ACHN (cell line): ENCODE measurements at places on chromosomes 16 and 17.

DNA sequence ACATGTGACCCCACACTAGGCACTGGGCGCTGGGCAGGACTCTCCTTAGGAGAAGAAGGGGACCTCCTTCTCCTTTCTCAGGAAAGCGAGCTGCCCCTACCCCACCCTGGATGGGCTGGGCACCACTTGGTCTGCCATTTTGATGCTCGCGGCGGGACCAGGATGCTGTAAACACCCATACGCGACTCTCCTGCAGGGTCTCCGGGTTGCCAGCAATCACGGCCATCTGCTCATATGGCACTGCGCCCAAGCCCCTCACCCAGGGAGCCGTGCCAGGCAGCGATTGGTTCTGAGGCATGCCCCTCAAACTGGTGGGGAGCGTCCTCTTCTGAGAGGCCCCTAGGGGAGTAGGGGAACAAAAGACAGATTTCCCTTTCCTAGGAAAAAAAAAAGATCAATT, 99.0 kb downstream of the C16orf78 start:
- DNase-seq: no peak

GRCh38 chr16:11350921-11351335, 5.7 kb downstream of the RMI2 start:
- no peak for DNase-seq

- DNase-seq: peak; percentile 91
These were observed 12.8 kb downstream of the CRYM start for GRCh38 chr16:21265104-21265837.

GRCh38 chr17:78305801-78306200, 54.1 kb downstream of the SOCS3 start:
- DNase-seq: no peak

DNA sequence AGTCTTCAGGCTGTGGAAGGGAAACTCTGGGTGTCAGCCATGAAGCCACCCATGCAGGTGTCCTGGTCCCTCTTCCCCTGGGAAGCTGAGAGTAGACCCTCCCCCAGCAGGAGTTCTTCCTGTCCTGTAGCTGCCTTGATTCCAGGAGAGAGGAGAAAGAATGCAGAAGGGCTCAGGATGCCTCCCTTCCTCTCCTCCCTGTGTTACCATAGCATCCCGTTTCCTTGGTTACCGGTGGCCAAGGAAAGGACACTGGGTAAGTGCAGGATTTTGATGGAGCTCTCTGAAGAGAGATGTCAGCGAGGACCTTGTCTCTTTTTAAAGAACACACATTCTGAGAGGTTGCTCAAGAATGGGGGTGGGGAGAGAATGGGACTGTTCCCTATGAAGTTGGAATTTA, 304.1 kb upstream of the N4BP1 start:
- no peak for DNase-seq

DNA sequence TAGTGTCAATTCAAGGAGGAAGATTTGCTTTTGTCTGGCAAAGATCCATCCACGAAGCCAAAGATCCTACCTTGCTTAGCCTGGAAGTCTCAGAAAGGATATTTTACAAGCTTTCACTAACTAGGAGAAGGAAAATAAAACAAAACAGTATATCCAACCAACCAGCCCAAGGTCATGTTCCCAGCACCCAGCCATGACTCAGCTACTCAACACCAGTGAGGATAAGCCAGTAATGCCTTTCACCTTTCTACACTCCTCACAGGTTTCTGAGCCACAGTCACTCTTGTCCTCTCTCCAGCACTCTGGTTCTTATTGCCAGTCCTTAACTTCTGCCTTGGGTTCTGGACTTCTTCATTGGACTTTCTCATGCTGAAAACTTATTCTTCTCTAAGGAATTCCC, 116.2 kb downstream of the CDH11 start:
- DNase-seq: no peak

DNA sequence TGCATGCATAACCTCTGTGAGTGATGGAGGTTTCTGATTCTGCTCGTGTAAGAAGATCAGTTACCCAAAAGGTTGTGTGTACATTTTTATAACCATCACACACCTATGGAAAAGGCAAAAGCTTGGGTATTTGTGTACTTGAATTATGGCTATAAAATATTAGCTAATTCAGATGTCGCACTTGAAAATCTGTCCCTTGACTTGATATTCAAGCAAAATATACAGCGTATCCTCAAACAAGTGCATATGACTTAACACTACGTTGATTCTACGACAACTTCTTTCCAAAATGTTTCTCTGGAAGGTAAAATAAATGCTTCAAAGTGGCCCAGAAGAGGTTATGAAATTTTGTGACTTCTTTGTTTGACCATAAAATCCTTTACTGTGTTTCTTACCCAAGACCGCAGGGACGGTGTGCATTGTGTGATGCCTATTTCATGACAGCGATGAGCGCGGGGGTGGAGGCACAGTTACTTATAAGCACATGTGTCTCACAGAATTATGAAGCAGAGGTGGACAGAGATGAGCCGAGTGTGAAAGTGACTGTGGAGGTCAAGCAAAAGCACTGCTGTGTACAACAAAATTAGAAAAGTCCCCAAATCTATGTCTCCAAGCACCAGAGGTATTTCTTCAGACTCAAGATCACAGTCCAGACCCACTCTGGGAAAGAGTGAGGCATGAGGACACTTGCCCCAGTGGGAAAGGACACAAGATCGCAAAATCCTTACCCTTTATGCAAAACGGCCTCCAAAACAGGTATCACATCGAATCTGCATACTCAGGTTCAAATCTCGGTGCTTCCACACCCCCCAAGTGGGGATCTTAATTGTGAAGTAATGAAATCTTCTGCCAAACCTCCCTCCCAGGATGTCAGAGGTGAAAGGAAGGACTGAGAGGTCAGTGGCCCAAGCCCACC, 4.1 kb upstream of the HOXB9 start:
- no peak for DNase-seq

DNA sequence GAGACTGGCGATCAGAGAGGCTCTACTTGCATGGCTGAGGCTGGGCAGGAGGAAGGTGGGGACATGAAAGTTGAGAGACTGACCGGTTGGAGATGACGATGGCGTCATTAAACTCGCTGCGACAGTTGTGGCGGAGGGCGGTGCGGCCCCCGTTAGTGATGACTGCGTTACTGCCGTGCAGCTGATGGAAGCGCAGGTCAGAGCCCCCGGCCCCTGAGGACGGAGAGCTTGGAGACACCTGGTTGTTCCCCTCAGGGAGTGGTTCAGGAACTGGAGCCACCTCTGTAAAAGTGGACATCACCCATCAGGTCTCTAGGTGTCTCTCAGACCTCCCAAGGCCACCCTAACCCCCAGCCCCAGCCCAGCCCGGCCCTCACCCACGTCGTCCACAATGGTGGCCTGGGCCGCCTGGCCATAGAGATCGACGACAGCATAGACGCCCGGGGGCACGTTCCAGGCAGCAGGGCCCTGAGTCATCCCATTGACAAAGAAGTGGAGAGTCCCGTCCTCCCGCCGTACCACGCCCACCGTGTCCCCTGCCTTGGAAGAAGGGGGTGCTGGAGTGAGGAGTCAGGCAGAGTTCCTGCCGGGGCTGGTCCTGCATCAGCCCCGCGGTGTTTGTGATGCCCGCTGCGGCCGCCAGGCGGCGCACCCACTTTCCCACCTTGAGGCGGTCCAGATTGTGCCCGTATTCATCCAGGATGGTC, 5.3 kb downstream of the NEURL4 start:
- DNase-seq: no peak

GRCh38 chr17:54900457-54901229, at the start of gene TOM1L1:
TOM1L1 (plus strand) TSS chr17:54900852; CDS start chr17:54900866, 14 bp downstream.
- DNase-seq: peak; percentile 93

DNA sequence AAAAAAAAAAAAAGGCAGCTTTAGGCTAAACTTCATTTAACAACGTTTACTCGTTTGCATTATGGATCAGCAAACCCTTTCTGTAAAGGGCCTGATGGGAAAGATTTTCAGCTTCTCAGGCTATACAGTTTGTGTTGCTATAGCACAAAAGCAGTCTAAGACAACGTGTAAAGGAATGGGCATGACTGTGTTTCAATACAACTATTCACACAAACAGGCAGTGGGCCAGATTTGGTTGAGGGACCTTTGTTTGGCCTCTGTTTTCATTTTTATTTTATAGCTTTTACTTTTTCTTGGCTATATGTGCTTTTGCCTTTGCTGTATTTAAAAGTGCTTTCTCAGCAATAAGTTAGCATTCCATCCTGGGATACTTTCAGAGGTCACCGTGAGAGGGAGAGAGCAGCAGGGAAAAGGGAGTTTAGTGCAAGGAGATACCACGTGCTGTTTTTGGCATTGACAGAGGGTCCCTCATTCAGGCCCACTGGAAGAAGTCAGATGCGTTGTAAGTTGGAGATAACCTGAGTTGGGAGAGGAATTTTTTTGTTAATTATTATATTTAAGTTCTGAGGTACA, 335.6 kb downstream of the UTP18 start:
- no peak for DNase-seq

GRCh38 chr16:69143116-69143515, 10.7 kb downstream of the UTP4 start:
- DNase-seq: no peak

DNA sequence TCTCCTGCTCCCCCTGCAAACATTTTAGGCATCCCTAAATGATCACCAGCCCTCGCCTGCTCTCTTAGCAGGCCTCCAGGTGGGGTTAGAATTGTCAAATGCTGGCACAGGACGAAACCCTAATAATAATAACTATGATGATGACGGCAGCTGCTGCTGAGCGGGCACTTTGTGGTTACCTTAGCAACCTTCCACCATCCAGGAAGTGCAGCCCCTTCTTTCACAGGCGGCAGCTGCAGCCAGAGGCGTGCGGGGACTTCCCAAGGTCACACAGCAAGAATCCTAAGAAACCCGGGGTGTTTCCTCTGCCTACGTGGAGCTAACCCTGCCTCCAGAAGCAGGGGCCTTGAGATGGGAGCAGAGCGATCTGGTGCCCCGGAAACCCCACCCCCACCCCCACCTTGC, 22.4 kb upstream of the EIF1 start:
- peak; percentile 43 for DNase-seq

GRCh38 chr16:85002608-85003007, 8.7 kb downstream of the ZDHHC7 start:
- DNase-seq: peak; percentile 67

- no peak for DNase-seq
These were observed 542.2 kb downstream of the CDH11 start for GRCh38 chr16:64579712-64580111.

GRCh38 chr16:86740906-86741799, 162.8 kb downstream of the FOXL1 start:
- DNase-seq: no peak

DNA sequence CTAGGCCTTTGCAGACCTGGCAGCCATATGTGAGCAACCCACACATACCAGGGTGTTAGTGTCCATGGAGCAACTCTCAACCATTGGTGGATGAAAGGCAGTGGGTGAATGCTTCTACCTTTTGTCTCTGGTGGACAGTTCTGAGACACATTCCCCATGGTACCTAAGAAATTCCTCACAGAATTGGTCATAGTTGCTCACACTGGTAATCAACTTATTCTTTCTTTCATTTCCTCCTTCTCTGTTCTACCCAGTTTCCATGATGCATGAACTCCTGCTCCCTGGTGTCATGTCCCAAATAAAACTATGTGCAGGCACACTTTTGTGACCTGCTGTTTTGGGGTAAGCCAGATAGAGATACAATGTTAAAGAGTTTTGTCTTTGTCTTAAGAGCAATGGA, 33.2 kb upstream of the MPHOSPH6 start:
- DNase-seq: no peak

DNA sequence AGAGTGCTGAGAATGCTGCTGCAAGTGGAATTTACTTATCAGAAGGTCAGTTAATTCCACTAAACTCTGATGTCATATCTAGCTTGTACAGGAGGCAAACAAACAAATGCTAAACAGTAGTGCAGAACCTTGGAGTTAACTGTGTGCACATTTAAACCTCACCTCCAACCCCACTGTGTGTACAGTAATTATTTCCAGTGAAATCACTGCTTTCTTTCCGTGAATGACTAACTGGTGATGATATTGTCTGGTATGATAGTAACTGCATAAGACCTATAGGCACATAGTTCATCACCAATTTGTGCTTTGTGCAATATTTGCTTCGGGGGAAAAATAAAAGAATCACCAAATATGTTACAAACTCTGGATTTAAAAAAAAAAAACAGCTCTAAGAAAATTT, 492.5 kb upstream of the HSBP1 start:
- no peak for DNase-seq

GRCh38 chr17:42989141-42989540, 8.8 kb downstream of the RUNDC1 start:
- DNase-seq: no peak

DNA sequence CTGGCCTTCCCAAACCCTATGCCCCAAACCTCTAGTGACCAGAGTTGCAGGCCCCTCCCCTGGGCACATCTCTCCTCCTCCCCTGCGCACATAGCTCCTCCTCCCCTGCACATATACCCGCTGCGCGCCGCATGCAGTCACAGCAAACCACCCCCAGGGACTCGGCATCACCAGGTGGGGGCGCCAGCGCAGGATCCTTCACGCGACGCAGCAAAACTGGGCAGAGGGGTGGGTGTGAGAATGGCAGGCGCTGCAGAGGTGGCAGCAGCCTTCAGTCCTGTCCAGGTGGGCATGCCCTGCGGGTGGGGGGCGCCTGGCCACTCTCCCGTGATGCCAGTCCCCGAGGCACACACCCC, 5.6 kb downstream of the CORO6 start:
- DNase-seq: peak; percentile 31

- peak; percentile 89 for DNase-seq
These were observed 190.6 kb downstream of the SEC14L1 start for GRCh38 chr17:77331301-77331864.

DNA sequence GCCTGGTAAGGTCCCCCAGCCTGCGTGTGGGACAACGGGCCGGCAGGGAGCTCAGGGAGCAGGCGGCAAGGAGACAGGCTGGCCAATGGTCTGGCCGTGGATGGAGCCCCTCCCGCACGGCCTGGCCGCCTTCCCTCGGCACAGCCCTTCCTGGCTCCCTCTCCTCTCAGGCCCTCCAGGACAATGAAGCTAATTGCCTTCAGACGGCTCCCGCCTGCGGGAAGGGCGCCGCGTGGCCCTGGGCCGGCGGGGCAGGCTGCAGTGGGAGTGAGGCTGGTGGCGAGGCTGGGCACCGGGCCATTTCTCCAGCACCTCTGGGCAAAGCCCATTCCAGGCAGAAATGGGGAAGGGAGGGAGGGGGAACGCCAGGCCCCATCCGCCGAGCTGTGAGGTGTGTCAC, 50.9 kb downstream of the ENGASE start:
- DNase-seq: no peak

DNA sequence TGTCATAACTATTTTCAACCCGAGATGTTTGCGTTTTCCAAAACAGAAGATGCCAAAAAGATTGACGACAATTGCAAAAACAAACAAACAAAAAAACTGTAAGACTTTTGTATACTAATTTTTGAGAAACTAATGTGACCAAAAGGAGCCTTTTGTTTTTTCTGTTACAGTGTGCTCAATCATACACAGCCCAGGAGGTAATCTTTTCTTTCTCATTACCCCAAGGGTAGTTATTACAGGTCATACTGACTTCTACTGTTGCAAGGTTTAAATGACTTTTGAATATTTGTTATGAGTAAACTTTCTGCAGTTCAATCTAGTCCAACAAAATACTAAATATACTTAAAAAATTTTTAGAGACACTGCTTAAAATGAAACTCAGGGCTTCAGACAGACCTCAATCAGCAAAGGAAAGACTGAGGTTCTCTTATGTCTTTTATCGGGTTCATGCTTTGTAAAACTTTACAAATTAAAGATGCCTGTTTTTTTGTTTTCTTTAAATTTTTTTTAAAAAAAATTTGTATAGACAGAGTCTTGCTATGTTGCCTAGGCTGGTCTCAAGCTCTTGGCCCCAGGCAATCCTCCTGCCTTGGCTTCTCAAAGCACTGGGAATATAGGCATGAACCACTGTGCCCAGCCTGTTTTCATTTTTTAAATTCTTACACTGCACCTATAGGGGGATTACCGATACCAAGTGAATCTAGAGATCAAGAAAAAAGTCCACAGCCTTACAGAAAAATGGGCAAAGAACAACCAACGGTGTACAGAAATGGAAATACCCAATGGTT, 47.6 kb downstream of the SPOP start:
- DNase-seq: no peak
